ENCODE measurements at places on chromosomes 5 and 9.

DNA sequence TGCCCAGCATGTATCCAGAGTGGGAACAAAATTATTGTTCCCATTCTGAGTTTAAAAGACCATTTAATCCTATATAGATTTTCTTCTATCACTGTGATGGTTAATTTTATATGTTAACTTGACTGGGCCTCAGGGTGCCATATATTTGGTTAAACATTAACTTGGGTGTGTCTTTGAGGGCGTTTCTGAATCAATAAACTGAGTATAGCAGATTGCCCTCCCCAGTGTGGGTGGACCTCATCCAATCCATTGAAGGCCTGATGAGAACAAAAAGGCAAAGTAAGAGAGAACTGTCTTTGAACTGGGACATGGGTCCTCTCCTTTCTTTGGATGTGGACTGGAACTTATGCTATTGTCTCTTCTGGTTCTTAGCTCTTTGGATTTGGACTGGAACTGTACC lies 17.3 kb downstream of the RIOK2 start:
- DNase-seq = no peak

GRCh38 chr9:7509576-7510145 lies 289.9 kb downstream of the DMAC1 start:
- DNase-seq = no peak

DNA sequence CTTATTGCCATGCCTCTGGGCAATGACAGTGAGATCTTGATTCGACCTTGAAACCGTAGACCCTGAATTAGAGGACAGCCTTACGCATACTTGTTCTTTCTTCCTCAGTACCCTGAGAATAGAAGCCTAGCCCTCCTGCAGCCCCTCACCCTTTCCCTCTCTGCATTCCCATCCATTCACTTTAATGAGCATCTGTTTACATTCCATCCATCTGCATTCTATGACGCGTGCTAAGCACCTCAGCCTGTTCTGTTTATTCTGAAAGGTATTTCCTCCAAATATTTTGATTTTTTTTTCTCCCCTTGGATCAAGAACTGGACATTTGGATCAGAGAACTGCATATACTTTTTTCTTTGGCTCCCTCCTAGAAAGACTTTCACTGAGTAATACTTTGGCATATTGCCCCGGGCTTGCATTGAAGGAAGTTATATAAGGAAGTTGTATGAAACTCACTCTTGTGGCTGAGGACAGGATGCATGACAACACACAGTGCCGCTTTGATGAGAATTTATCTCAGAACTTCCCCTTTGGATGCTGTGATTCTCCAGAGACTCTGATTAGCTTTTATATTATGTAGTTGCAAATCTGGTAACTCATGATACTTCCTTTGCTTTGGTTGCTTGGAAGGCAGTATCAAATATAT lies 15.7 kb downstream of the TMEM8B start:
- no peak for DNase-seq

DNA sequence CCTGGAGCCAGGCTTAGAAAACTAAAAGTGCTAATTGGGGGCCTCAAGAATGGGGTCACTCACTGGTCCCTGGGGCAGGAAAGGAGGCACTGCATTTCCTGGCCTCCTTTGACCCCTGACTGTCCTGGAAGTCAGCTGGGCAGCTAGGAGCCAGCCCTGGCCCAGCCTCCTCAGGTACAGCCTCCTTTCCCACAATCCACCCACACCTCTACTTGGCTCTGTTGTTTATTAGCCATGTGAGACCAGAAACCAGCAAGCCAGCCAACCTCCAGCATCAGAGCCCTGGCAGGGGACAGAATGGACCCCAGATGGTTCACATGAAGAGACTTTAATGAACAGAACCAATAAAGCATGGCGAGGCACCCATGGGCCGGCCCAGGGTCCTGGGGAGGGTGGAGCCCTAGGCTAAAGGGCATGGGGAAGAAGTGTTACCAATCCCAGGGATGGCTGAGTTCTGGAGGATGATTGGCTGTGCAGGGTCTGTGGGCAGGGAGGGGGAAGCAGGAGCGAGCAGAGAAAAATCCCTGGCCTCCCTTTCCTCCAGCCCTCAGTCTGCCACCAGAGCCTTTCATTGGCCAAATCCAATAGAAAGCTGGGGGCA lies 55.3 kb upstream of the ANGPTL2 start:
- no peak for DNase-seq

GRCh38 chr9:111646417-111646816 lies 15.0 kb upstream of the GNG10 start:
- DNase-seq = no peak

DNA sequence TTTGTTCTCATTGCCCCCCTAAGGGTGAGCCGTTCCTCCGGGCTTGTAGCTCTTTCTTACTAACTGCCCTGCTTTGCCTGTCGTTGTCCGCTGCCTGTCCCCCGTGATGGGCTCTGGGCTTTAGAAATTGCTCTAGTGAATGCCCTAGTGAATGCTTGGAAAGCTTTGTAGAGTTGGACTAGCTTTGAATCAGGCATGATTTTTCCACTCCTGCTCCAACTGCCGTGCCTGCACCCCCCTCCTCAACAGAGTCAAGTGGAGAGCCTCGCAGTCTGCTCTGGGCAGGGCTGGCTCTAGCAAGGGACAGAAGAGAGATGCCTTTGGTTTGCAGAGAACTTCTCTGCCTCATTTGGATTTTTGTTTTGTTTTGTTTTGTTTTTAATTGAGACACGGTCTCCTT lies 46.8 kb upstream of the DAB2IP start:
- DNase-seq = no peak

DNA sequence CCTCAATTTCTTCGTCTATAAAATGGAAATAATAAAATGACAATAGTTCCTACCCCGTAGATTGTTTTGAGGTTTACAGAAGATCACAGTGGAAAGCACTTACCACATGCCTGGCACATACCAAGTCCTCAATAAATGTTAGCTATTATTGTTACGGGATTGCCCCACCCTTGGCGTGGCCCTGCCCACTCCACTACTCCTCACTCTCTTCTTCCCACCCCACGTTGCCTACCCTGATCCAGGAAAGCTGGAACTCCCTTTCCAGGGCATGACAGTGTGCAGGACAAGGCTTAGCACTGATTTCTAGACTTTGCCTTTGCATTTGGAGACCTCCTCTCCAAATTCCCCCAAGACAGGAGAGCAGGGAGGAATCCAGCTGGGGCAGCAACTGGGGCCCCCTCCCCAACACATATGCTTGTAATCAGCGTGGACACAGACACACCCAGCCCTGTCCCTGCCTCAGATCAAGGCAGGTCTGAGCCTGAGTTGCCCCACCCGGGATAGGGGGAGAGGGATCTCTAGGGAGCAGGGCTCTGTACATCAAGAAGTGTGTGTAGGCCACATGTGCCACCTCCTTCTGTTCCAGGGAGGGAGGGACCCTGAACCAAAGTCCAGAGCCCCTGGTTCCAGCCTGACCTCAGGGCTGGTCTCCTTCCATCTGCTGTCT lies 6.7 kb downstream of the SLC4A9 start:
- DNase-seq = no peak

DNA sequence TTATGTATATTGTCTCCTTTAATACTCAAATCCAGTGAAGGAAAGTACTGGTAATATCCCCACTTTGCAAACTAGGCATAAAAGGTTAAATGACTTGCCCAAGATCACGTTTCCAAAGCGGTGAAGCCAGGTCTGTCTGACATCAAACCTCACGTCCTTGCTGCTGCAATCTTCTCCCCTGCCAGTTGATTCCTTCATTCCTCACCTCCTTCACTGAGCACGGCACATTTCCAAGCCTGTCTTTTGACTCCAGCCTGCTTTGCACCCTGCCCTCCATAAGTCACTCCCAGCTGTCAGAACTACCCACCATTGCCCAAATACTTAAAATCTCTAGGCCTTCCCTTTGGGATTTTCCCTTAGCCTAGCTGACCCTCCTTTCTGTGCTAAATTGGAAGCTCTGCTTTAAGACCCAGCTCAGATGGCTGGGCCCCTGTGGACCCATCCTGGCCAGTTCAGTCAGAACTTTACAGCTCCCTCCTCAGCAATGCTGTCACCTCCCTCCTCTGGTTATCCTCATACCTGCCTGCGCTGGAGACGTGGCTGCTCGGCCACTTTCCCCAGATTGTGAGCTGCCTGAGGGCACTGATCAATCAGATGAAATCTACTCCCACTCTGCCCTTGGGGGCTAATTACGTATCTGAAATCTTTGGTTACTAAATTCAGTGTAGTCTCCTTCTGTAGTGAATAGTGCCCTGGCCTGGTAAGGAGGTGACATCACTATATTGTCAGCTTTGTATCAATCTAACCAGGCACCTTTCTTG lies 51.2 kb downstream of the SLC36A1 start:
- DNase-seq = no peak

DNA sequence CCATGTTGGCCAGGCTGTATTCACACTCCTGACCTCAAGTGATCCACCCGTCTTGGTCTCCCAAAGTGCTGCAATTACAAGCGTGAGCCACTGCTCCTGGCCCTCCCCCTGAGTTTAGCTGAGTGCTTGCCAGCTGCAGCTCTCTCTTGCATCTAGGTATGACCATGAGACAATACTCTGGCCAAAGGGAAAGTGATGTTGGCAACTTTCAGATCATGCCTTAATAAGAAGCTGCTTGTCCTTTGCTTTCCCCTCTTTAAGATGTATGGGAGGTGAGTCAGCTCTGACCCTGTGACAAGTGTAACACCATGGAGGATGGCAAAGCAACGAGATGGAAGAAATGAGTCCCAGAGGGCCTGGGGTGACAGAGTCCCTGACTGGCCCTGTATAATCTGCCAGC lies 18.7 kb upstream of the DCAF12 start:
- DNase-seq = no peak

DNA sequence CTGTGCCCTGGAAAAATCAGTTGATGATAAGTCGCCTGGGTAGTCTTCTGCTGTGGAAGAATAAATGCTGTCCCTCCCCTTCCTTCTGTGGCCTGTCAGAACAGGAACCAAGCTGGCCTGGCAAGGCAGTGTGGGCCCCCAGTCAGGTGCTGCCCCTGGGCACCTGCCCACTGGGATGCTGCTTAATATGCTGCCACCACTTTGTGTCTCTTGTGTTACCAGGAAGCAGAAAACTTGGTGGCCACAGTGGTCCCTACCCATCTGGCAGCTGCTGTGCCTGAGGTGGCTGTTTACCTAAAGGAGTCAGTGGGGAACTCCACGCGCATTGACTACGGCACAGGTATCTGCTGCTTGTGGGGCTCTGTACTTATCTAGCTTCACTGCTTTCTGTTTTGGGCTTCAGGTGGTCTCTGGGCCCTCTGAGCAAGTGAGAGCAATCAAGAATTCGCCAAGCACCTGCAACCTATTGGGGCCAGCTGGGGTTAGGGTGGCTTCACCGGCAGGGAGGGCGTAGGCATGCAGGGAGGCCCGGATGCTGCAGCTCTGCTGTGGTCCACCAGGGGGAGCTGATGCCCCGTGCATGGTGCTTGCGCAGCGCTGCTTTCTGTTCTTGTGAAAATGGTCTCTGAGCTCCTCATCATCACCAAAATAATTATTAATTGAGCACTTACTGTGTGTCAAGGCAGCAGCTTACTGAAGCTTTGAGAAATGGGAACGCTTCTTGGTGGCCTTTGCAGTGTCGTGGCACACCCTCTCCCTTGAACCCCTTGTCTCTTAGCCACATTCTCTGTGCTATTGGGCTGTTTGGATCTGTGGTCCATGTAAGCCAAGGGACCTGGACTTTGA lies 20.3 kb downstream of the PTPA start:
- no peak for DNase-seq

DNA sequence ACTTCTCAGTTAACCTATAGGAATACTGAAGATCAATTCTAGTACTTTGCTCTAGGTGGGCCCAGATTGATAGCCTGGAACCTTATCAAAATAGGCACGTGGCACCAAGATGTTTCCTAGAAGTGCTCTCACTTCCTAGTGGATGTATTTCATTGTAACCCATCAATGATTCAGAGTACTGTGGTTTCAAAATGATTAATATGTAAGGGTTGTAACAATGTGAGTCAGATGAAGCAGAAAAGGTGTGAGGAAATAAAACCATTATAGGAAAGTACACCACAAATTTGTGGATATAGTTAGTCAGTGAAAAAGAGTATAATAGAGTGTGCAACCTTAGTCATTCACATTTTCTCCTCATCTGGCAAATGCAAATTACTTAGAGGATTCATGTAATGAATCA lies 177.3 kb upstream of the FST start:
- DNase-seq = no peak

DNA sequence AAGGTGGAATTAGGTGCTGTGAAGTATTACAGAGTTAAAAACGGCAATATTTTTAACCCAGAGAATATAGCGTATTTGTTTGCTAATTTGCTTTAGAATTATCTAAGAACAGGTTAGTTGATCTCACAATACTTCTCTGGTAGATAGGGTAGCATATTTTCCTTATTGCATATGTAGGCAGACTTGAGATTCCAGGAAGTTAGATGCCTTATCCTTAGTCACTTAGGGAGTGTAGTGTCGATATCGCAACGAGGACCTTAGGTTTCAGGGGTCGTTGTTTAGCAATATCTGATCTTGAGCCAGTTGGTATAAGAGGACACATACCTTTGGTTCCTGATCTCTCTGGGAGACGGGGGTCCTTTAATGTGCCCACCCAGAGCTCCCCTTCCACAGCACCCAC lies 28.5 kb upstream of the IL6ST start:
- no peak for DNase-seq

- DNase-seq = no peak
Measured at GRCh38 chr5:73298251-73298771, 125.3 kb downstream of the TMEM174 start.

DNA sequence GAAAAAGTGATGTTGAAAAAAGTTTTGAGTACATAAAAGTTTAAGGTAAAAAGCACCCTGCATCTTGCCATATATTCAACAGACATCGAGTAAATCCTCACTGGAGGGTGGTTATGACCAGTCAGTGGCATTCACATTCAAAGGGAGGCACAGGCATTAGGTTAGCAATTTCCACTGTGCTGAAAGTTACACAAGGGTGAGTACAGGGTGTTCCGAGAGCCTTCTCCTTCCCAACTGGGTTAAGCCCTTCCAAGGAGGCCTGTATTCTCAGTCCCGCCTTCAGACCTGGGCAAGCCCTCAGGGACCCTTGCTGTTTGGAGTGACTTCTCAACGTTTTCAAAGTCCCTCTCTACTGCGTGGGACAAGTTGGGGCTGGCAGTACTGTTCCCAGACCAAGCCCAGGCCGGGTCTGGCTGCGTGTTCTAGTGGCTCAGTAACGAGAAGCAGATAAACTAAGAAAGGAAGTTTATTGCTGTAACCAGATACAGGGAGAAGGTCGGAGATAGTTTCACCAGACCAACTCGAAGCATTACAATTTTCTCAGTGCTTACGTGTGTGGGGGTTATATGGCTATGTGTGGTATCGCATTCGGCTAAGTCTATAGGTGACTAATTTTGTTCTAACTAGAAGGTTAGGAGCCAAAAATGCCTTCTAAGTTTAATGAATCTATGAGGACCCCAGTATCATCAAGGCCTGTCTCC lies 13.0 kb upstream of the SETX start:
- no peak for DNase-seq

DNA sequence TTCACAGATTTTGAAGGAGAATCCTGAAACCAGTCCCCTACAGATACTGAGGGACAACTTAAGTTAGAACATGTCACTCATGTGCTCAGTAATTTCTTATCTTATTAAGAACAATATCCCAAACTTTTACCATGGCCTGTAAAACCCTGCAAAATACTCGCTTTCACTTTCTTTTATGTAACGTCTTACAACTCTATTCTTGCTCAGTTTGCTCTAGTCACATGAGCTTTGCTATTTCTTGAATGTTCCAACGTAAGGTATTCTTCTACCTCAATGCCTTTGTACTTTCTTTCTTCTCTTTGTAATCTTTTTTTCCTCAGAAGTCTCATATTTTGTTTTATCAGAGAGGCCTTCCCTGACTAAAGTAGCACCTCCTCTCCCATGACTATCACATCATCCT lies 14.1 kb downstream of the TMEM38B start:
- DNase-seq = no peak

- DNase-seq = no peak
Measured at GRCh38 chr5:8577792-8578191, 708.8 kb downstream of the MTRR start.

Measured in NCI-H446 treated with DMSO at 0.1 percent for 48 hours (cell line).